ENCODE measurements at places on chromosomes 3 and 15.

- no peak overlapping the region for H3K4me3 ChIP-seq
- H3K4me1 ChIP-seq = no peaks in the 10 kb centered on the region
- H3K27ac ChIP-seq = no peak overlapping the region
- DNase-seq = no peak
- H3K27me3 ChIP-seq = peaks cover 6% of the 10 kb centered on the region
- peaks cover 4% of the 10 kb centered on the region for H3K36me3 ChIP-seq
Observed at GRCh38 chr3:180516368-180516767, 85.6 kb upstream of the TTC14 start.

GRCh38 chr3:138347960-138348753, at the start of gene MRAS:
TSS of gene MRAS (plus strand) at chr3:138348579. CDS start at chr3:138372884, 24,305 bp downstream.
- peaks cover 2% of the 10 kb centered on the region for H3K27me3 ChIP-seq
- H3K36me3 ChIP-seq = no peaks in the 10 kb centered on the region
- H3K4me3 ChIP-seq = peak within 1 kb of the TSS; percentile 98
- H3K4me1 ChIP-seq = peaks cover 25% of the 10 kb centered on the region
- H3K27ac ChIP-seq = peak within 1 kb of the TSS; percentile 98

GRCh38 chr3:61601831-61602230, 40.5 kb downstream of the PTPRG start:
- peaks cover 3% of the 10 kb centered on the region for H3K36me3 ChIP-seq
- DNase-seq = no peak

GRCh38 chr3:141825216-141826011, 51.0 kb upstream of the ATP1B3 start:
- no peaks in the 10 kb centered on the region for H3K36me3 ChIP-seq
- H3K27me3 ChIP-seq = no peaks in the 10 kb centered on the region
- H3K4me1 ChIP-seq = no peaks in the 10 kb centered on the region

DNA sequence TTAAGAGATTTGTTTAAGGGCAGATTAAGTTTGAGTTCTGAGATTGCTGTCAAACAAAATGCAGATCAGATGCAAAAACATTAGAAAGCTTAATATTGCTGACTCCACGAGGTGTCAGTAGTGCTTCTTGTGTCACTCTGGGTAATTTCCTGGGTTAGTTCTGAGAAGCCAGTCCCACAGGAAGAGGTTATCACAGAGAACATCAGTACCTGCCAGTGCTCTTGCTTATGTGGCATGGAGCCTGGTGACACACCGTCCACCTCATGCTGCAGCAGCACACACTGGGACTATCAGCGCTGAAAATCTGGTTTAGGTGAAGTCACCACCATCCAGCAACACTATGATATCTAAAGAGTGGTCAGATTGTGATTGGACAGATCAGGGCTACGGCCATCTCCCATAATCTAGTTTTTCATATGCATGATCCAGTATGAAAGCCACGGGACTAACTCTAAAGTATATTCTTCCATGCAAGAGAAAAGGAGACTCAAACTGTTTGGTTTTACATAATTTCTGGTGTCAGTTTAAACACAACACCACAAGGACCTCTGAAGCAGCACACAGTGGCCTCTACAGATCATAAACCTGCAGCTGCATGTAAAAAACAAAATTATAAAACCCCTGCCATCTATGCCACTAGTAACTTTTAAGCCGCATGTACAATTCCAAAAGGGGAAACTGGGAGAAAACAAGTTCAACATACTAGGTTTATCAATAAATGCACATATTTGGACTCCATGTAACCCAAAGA, 36.1 kb upstream of the MYO5C start:
- no peaks in the 10 kb centered on the region for H3K27me3 ChIP-seq
- H3K4me3 ChIP-seq = no peak overlapping the region
- peaks cover 3% of the 10 kb centered on the region for H3K36me3 ChIP-seq
- H3K27ac ChIP-seq = no peak overlapping the region
- H3K4me1 ChIP-seq = no peaks in the 10 kb centered on the region

DNA sequence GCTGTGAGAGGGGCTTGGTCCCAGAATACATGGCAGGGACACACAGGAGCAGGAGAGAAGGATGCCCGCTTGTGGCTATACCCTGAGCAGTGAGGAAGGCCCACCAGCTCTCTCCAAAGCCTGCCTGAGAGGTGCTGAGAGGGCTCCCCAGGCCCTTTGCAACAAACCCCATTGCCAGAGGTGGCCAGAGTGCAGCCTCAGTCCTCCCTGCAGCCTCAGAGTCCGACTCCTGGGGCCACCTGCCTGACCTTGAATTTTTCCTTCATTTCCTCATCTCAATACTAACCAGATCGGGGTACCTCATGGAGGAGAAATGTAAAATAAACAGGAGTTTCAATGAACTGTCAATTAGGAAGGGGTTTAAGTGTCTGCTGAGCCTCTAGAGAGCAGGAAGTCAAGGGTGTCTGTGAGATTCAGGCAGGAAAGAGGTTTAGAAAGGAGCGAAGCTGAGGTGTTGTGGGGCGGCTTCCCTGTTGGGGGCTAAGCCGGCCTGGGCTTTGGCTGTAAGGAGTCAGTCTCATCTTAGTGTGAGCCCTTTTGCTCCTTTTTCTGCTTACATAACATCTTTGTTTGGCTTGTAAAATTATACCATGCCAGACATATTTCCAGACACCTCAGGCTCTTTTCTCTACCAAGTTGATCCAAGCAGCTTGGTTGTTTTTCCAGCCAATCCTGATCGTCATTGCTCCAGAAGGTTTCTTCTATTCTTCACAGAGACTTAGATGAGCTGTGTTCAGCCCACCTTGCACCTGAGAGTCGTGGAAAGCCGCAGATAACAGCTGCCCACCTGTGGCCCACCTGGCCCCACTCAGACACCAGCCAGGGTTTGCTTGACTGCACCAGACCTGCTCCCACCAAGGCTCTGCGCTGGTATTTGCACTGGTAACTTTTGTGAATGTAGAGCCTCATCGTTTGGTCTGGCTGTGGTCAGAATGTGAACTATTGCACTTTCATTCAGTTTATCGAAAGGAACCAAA, 36.7 kb downstream of the CMTM7 start:
- no peak overlapping the region for H3K4me3 ChIP-seq
- H3K27me3 ChIP-seq = no peaks in the 10 kb centered on the region
- peaks cover 22% of the 10 kb centered on the region for H3K4me1 ChIP-seq
- no peak overlapping the region for H3K27ac ChIP-seq

DNA sequence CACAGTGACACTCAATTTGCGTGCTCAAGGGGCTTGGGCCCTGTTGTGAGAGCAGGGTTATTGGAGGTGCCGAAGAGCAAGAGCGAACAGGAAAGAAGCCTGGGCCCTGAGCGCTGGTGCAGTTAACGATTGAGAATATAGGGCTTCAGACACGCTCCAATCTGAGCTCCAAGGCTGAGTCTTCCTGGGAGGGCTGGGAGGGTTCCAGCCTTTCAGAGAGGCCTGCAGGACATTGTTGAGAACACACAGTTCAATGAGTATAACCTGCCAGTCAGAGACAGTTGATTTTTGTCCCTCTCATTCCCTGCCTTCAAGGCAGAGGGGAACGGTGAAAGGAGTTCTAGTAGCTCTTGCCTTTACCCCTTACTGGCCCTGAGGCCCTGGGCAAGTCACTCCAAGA, 47.3 kb downstream of the GLDN start:
- no peaks in the 10 kb centered on the region for H3K27me3 ChIP-seq
- H3K36me3 ChIP-seq = no peaks in the 10 kb centered on the region
- H3K27ac ChIP-seq = no peak overlapping the region
- peaks cover 12% of the 10 kb centered on the region for H3K4me1 ChIP-seq

All from neural crest cell (in vitro differentiated cells).